ENCODE measurements at places on chromosomes 3 and 15.

DNA sequence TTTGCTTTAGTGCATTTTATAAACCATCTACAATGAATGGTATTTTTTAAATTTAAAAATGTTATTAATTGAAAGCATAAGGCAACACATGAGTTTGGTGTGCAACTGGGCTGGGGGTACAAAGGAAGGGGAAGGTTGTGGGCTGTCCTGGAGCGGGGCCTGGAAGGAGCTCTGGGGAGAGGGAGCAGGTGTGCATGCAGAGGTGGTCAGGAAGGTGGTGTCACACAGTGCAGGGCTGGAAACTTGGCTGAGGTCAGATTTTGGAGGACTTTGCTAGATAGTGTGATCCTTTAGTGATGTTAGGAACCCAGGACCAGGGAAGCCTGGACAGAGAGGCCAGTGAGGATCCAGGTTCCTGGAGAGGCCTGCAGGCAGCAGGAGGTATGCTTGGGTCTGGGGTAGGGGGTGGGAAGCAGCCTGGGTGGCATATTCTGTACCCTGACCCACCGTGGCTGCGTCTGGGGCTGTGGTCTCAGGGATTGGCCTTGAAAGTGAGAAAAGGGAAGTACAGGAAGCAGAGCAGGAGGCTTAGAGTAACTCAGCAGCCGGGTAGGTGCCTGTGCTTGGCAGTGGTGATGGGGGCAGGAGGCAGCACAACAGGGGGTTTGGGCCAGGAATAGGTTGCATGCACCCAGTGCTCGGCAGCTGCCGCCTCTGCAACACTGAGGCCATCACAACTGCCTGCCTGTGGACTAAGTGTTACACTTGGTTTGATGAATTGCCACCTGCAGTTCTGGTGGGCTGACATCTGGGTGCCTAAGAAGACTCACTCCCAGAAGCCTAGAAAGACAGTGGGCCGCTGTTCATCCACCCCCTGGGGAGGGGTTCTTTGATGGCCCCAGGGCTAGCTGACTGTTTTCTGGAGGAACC, 33.0 kb downstream of the KY start:
- DNase-seq, result peak; percentile 28

DNA sequence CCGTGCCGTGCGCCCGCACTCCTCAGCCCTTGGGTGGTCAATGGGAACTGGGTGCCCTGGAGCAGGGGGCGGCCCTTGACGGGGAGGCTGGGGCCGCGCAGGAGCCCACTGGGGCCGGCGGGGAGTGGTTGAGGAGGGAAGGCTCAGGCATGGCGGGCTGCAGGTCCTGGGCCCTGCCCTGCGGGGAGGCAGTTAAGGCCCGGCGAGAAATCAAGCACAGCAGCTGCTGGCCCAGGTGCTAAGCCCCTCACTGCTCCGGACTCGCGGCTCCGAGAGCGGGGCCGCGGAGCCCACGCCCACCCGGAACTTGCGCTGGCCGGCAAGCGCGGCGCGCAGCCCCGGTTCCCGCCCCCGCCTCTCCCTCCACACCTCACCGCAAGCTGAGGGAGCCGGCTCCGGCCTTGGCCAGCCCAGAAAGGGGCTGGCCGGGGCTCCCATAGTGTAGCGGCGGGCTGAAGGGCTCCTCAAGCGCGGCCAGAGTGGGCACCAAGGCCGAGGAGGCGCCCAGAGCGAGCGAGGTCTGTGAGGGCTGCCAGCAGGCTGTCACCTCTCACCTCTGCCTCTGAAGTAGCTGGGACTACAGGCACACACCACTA, 7.8 kb downstream of the GP9 start:
- no peak for DNase-seq

GRCh38 chr3:123593381-123593780, 8.5 kb upstream of the HACD2 start:
- no peak for DNase-seq

DNA sequence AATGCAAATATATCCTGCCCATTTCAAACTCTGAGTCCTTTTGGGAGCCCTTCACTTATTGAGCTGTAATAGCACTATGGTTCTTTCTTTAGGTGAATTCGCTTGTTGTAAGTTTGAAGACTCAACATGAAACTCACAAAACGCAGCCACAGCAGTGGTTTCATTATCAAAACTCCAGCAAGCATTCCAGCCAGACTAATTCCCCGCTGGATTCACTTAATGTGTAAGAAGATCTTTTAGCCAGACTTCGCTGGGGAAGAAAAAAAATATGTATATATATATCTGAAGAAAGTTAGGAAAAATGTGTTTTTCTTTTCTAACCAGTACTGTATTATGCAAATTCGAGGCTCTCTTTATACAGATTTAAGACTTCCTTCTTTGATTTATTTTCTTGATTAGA, 241.1 kb downstream of the WNT5A start:
- DNase-seq, result no peak

DNA sequence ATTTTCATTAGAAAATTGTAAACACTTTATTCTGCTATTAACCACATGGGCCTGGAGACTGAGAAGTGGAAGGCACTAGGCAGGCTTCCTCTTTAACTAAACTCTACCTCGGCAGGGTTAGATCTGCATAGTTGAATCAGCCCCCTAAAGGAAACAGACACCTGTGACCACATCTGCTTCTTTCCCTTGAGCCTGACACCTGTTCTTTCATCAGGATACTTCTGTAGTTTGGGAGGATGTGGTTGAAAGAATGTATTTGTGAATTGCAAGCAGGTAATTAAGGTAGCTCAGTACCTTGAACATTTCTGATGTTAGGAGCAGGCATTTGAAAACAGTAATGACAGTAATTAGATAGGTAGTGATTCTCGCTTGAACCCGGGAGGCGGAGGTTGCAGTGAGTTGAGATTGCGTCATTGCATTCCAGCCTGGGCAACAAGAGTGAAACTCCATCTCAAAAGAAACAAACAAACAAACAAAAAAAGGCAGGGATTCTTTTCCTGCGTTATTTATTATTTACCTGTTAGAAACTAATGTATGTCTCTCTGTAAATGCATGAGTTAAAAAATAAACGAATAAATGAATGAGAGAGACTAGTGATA, 468.5 kb downstream of the NLGN1 start:
- no peak for DNase-seq

GRCh38 chr3:154515921-154516320, 85.9 kb upstream of the GPR149 start:
- DNase-seq, result no peak
